Astrocyte (in vitro differentiated cells and primary cell): ENCODE measurements at places on chromosomes 13 and 19. TPM values are rescaled to one million over a fixed set of nuclear protein-coding genes. Genes with fewer than 3 reads are reported as not detected.

The CLDND2 gene
- 0.84 and 1.4 TPM in 2 replicates for total RNA-seq

DNA sequence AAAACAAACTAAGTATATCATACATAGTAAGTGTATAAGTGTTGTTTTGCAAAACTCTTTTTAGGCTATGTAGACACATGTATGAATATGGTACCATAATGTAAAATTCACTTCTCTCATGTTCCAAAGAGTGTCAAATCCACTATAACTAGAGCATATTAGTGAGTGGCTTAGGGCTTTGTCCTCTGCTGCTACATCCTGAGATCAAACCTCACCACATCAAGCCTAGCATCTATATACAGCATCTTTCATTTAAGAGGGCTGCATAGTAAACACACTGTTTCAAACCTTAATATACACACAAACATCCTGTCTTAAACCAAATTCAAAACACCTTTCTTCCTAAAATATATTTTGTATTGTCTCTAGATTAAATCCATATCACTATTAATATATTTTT lies 38.7 kb downstream of the ELF1 start:
- no peak for DNase-seq

- DNase-seq: peak; percentile 84
Observed at GRCh38 chr19:40006273-40006691, 9.4 kb downstream of the ZNF546 start.

DNA sequence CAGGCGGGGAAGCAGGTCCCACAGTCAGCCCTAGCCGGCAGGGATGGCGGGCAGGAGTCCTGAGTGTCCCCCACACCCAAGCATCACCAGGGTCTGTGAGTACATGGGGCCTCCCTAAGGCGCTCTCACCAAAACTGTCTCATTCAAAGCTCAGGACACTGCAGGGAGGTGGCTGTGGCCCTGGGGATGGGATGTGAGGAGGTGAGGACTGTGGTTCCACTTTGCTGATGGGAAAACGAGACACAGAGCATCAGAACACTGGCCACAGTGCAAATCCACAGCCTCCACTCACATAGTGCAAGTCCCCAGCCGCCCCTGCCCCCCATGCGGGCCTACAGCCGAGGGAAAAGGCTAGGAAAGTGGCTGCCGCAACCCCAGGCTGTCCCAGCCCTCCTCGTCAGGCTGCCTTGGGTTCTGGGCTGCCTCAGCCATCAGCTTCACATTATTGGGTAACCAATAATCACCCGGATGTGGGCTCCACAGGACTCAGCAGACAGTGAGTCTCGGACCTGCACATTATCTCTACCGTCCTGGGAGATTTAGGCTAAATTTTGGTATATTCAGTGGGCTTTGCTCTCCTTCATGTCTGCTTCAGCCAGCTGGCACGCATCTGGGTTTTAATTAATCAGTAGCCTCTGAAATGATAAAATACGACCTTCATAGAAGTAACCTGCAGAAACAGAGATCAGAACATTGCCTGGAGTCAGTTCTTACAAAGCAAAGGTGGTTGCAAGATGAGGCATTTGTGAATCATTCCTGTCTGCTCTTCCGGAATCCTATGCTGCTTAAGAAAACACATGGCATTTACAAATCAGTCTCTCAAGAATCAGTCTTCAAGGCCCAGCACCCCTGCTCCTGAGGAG lies 77.0 kb downstream of the SOX1 start:
- no peak for DNase-seq

DNA sequence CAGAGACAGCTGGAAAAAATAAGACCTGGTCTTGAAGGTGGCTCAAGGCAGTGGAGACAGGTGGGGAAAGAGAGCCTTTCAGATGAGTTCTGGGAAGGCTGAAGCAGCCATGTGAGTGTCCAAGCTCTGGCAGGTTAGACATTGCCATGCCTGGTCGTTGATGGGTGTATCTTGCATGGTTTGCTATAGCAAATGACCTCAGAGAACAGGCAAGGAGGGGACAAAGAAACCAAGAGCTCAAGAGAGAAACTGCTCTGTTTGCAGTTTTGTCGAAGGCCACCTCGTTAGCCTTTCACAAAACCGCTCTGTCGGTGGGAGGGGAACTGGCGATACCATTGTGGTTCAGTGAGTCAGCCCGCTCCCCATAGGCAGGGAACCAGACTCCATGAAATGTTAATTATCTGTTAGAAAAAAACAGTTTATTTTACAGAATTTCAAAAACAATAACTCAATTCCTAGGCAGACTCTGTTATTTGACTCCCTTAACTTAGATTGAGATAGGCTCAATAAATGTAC lies 82.8 kb upstream of the ARGLU1 start:
- peak; percentile 12 for DNase-seq

DNA sequence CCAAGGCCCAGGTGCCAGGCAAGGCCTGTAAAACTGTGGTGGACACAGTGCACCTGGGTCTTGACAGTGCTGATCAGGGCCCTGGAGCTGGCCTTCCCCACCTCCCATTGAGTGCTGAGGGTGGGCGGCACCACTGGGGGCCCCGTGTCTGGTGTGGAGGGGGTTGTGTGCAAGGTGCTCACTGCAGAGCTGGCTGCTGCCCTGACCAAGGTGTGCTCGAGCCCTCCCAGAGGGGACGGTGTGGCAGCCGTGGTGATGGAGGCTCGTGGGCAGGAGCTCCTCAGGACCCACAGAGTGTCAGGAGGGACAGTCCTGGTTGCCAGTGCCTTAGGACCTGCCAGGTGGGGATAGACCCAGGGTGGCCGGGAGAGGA lies 23.0 kb downstream of the ATP4B start:
- no peak for DNase-seq

The ZIC2 gene
- total RNA-seq: 0.60 and 1.8 TPM in 2 replicates

The OR7D2 gene
- total RNA-seq: not detected in 2 replicates

- DNase-seq: no peak
Observed at GRCh38 chr13:102311901-102312300, 89.9 kb downstream of the FGF14 start.

The APOC4 gene
- total RNA-seq: not detected in 2 replicates

The TSSK6 gene
- 1.8 TPM in 2 replicates for total RNA-seq

The OR7A5 gene
- not detected in 2 replicates for total RNA-seq

GRCh38 chr13:111359237-111359915 lies 38.9 kb downstream of the TEX29 start:
- DNase-seq: no peak

DNA sequence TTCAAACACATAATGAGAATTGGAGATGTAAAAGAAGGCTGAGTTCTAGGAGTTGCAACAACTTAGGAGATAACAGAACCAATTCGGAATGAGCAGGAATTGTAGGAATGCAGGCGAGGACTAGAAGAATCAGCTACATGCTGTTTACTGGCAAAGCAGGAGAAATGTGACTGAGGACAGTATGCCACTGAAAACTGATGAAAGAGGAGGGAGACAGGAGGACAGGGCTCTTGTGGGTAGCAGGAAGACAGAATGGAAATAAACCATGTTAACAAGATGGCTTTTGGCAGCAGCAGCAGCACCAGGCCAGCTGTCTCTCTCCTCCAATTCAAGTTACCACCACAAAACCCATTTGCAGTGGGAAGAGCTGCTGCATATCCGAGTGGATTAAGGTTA lies 91.0 kb upstream of the SLC15A1 start:
- no peak for DNase-seq

The FXYD3 gene
- total RNA-seq: not detected in 2 replicates

GRCh38 chr19:19628501-19629134 lies 598 bp upstream of the LPAR2 start:
- DNase-seq: peak; percentile 76

DNA sequence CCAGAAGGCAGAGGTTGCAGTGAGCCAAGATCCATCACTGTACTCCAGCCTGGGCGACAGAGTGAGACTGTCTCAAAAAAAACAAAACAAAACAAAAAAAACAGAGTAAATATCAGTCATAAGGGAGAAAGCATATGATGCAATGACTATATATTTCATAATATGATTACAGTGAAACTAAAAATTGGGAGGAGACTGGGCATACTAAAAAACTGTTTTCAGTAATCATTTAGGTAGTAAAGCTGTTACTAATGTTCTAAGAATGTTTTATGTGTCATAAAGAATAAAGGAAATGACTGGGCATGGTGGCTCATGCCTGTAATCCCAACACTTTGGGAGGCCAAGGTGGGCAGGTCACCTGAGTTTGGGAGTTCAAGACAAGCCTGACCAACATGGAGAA lies 15.9 kb downstream of the ZNF573 start:
- no peak for DNase-seq

The CNFN gene
- total RNA-seq: 0.61 and 2.5 TPM in 2 replicates

- DNase-seq: no peak
Observed at GRCh38 chr19:29834991-29835846, 23.4 kb downstream of the CCNE1 start.

The LRRC63 gene
- total RNA-seq: 0.14 TPM in 1 of 2 replicates, not detected in the other

GRCh38 chr13:74103196-74103595 lies 31.0 kb downstream of the KLF12 start:
- DNase-seq: no peak

GRCh38 chr19:50359328-50359818 lies 6.1 kb downstream of the NAPSA start:
- no peak for DNase-seq

- no peak for DNase-seq
Observed at GRCh38 chr19:33054623-33055022, 10.1 kb downstream of the RHPN2 start.

The EML2 gene
- 24.6 and 27.8 TPM in 2 replicates for total RNA-seq

DNA sequence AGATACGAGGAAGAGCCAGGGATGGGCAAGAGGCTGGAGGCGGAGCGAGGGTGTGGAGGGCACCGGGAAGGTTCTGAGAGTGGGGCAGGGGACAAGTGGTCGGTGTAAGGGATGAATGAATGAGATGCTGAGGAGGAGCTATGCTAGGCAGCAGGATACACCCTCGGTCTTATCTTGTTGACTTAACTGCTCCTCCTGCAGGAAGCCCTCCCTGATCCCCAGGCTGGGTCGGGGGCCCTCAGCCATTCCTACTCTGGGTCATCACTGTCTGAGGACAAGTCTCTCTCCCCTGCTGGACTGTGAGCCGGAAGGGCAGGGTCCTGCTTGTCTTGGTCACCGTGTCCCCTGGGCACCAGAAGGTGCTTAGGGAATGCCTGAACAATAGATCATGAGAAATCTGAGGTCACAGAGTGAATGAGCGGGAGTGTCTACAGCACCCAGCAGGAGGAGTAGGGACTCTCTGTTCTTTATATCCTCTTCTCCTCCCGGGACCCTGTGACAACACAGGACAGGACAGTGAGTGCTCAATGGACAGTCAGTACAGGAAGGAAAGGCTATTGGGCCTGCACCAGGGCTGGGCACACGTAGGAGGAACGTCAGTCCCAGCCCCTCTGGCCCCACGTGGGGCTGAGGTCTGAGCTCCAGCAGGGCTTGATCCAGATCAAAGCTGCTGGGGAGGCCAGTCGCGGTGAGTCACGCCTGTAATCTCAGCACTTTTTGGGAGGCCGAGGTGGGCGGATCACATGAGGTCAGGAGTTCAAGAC lies 6.5 kb downstream of the NKPD1 start:
- DNase-seq: peak; percentile 76

The HSD17B14 gene
- total RNA-seq: 8.2 and 9.7 TPM in 2 replicates

The EID2B gene
- 2.1 and 2.6 TPM in 2 replicates for total RNA-seq

DNA sequence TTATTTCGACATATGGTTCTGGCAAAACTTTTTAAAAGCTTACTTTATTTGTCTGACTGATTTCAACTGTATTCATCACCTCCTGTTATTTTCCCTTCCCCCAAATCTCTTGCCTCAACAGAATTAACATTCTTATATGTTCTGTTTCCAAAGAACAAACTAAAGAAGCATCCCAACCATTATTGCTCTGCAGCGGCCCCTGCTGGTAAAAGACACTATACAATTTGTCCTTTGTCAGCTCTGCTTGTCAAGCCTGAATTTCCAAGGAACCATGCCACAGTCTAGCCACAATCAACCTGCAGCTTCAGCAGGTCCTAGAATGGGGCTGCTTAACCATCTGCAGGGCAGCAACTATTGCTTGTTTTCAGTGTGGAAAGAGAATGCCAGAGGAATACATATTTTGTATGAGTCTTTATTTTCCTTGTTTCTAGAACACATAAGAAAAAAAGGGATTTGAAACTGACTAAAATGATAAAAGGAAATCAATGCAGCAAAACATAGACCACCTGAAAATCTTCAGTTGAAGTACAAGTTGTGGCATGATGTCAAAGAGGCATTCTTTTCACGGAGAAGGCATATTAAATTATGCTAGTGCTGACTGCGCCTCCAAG lies 845.3 kb downstream of the DIAPH3 start:
- DNase-seq: peak; percentile 14

The FNDC3A gene
- total RNA-seq: 81.2 and 82.6 TPM in 2 replicates

The LILRA5 gene
- total RNA-seq: not detected in 2 replicates

The SERTAD3 gene
- total RNA-seq: 49.7 and 58.5 TPM in 2 replicates

The ESD gene
- 91.3 and 94.5 TPM in 2 replicates for total RNA-seq

DNA sequence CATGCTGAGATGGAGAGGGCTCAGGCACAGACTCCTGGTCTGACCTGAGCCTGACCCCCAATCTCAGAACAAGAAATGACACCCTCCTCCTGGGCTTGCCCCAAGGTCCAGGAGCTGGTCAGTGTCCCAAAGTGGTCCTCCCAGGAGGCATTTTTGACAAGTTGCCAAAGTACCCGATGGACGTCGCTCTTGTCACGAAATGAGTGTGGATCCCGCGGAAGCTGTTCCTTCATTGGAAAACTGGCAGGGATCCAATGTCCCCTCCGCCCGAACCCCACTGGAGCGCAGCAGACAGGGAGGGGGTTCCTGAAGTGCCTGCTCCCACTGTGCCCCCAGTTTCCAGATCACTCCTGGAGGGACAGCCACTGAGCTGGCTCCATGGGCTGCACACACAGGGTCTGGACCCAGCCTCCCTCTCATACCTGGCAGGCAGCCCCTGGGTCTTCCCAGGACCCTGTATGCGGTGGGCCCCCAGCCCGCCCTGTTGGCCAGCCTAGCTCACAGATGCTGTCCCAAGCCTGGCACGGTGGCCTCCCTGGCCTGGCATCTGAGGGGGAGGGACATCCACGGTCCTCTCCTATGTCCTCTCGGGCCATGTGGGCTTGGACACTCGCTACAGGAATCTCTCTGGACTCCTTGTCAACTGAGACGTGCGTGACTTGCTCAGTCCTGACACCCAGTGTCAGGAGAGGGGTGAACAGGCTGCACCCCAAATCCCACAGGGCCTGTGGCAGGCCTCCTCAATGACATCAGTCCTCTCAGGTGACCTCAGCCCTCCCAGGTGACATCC lies 12.8 kb upstream of the ZNF14 start:
- DNase-seq: no peak

The ATP8A2 gene
- 1.2 and 1.3 TPM in 2 replicates for total RNA-seq

GRCh38 chr19:55206664-55207500 lies 2.4 kb downstream of the PTPRH start:
- peak; percentile 76 for DNase-seq

The DACH1 gene
- total RNA-seq: 0.67 and 1.6 TPM in 2 replicates

GRCh38 chr13:51111997-51112396 lies 923 bp upstream of the C13orf42 start:
- no peak for DNase-seq

DNA sequence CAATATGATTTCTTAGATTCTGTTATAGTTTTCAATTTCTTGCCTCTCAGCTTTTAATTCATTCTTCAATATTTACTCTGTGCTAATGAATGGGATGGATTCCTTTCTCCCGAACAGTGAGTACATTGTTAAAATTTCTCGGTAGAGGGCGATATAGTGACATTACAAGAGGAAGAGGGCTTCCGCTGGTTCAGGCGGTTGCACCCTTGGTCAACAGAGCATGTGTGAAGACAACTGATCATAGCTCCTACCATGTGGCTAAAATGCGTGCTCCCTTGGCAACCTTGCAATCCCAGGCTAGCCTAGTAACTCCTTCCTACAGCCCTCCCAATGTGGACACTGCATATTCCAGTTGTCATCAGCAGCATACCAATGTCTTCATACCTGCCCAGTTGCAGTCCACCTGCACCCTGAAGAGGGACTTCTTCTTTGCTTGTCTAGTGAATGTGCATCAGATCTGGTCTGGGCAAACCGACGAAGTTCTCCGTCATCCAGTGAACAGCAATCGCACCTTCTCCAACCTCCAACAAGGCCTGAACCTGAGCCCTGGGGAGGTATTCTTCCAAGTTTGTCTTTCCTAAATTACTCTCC lies 653.0 kb upstream of the GPC6 start:
- peak; percentile 10 for DNase-seq
